Uterus (tissue), 4 donors: ENCODE measurements at places on chromosomes 2 and 18. TPM values are rescaled to one million over a fixed set of nuclear protein-coding genes. Genes with fewer than 3 reads are reported as not detected.

Gene SERPINB3
- not detected for total RNA-seq

GRCh38 chr2:37653093-37653492 is 18.3 kb downstream of the CDC42EP3 start:
- DNase-seq: no peak

- DNase-seq: peak; percentile 59
Measured at GRCh38 chr18:24014986-24015638, 558 bp downstream of the TTC39C start.

GRCh38 chr2:127527001-127527804 is 914 bp upstream of the IWS1 start:
- no peak for DNase-seq

- DNase-seq: no peak
Measured at GRCh38 chr2:239731422-239731821, 293.7 kb downstream of the NDUFA10 start.
